ENCODE measurements at places on chromosomes 13 and 19. TPM values are rescaled to one million over a fixed set of nuclear protein-coding genes. Genes with fewer than 3 reads are reported as not detected.

GRCh38 chr13:39306639-39307589 lies 268.7 kb downstream of the NHLRC3 start:
- DNase-seq = no peak

- DNase-seq = no peak
These were observed 560 bp downstream of the TMEM86B start for GRCh38 chr19:55228015-55228391.

- no peak for DNase-seq
These were observed 9.4 kb downstream of the ARHGAP33 start for GRCh38 chr19:35784503-35785338.

GRCh38 chr19:12667731-12668302 lies 1.2 kb downstream of the WDR83 start:
- no peak for DNase-seq

The ZNF44 gene
- 8.4 TPM for total RNA-seq

The PPP1R12C gene
- total RNA-seq = 41.5 TPM
